ENCODE measurements at places on chromosomes 11 and 22. TPM values are rescaled to one million over a fixed set of nuclear protein-coding genes. Genes with fewer than 3 reads are reported as not detected.

- peak; percentile 54 for DNase-seq
Observed at GRCh38 chr11:82718307-82718706, 15.4 kb downstream of the FAM181B start.

- peak; percentile 74 for DNase-seq
Observed at GRCh38 chr11:67384851-67385366, 6.9 kb upstream of the RAD9A start.

GRCh38 chr11:96990914-96991313 lies 601.1 kb downstream of the JRKL start:
- DNase-seq, result no peak

GRCh38 chr11:955154-956063 lies 29.7 kb downstream of the AP2A2 start:
- no peak for DNase-seq

GRCh38 chr11:80214413-80214812 lies 773.6 kb upstream of the TENM4 start:
- no peak for DNase-seq

DNA sequence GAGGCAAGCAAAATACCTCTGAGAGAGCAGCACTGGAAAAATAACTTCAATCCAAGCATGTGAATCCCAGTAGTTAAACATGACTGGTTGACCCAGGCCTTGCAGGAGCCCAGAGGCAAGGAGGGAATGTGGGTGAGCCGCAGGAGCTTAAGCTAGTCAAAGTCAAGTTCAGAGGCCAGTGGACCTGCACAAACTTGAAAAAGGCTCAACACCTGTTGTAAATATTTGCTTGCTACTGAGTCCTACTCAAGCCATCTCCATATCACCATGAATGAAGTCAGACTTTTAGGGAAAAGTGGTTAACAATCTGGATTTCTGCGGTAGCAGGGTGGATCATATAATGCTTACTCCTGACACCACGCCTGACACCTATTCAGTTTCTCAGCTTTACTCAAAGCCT lies 4.8 kb upstream of the CAT start:
- no peak for DNase-seq

DNA sequence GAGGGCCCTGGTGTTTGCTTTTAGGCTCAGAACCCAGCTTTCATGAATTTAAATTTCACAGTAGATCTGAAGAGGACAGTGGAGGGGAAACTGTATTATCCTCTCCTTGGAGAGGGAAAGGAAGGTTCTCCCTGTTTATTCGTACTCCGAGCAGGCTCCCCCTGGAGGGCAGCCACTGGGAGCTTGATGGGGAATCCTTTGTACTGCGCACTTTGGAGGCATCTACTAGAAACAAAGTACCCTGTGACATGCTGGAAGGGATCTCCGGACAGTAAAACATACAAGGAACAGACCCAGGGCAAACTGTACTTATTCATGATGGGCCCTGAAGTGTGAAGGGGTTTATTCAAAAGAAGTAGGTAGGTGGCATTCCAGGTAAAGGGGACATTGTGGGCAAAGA lies 27.2 kb downstream of the NAV2 start:
- DNase-seq, result no peak

GRCh38 chr11:94650756-94651155 lies 83.6 kb downstream of the PIWIL4 start:
- no peak for DNase-seq

DNA sequence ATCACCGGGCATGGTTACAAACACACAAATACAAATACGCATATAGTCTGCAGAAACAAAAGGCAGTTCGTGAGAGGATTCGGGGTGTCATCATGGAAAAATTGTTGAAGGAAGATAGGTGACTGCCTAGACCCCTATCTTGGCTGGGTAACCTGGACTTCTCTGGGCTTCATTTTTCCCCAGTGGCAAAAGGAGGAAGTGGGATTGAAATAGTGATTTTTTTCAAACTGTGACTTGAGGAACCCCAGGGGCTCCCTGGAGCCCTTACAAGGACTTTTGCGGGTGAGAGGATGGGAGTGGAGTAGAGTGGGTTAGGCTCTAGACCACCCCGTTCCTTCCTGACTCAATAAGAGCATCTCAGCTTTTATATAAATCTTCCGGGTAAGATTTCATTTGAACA lies 1.0 kb upstream of the ELF5 start:
- DNase-seq, result no peak

- no peak for DNase-seq
Observed at GRCh38 chr11:67627441-67627811, 2.3 kb downstream of the NUDT8 start.

GRCh38 chr22:22042009-22042408 lies 59.4 kb upstream of the TOP3B start:
- no peak for DNase-seq

GRCh38 chr22:41038732-41039131 lies 53.7 kb upstream of the EP300 start:
- DNase-seq, result no peak

GRCh38 chr11:72245263-72245816 lies 1.4 kb upstream of the PHOX2A start:
- no peak for DNase-seq

- no peak for DNase-seq
Observed at GRCh38 chr22:44578110-44578457, 80.1 kb upstream of the RTL6 start.

DNA sequence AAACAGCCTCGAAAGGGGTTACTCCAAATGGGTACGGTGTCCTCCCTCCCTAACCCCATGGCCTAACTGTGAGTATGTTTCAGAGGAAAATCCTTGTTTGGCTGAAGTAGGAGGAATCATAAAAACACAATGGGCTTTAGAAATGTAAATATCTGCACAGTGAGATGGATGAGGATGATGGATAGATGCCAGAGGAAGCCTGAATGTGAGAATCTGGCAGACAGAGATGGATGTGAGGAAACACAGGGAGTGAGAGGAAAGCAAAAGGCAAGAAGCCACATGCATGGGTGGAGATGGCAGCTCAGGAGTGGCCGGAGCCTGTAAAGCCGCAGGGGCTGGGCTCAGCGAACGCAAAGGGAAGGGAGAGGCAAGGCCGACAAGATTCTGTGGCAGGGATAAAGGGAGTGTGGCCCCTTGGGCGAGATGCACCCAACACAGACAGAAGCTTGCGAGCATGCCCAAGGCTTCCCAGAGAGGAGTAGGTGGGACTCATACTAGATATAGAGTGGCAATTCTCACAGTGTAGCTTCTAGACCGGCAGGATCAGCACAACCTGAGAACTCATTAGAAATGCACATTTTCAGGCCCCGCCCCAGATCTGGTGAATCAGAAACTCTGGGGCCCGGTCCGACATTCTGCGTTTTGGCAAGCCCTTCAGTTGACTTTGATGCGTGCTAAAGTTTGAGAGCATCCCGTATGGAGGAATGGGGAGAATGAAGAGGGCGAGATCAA lies 237.3 kb upstream of the CADM1 start:
- no peak for DNase-seq

GRCh38 chr11:62456630-62457029 lies 37.8 kb downstream of the SCGB1A1 start:
- no peak for DNase-seq

- DNase-seq, result no peak
Observed at GRCh38 chr11:72512956-72513355, 78.6 kb upstream of the CLPB start.

GRCh38 chr11:68160100-68160695 lies 39.0 kb upstream of the CHKA start:
- no peak for DNase-seq

DNA sequence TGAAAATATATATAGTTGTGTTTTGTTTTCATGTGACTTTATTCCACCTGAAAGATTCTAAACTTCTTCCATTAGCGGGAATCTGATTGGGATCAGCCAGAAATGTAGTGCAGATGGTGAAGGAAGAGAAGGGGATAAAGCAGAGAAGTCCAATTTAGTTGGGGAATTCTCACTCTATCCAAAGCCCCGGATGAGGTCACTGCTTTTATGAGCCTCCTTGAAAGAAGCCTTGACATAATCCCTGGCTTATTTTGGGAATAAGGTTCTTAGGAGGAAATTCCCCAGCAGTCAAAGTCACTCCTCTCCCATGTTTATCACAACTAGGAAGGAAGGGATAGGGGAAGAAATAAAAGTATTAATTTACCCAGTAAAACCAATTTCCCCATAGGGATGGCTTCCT lies 41.1 kb downstream of the OSBP start:
- DNase-seq, result peak; percentile 42

- no peak for DNase-seq
Observed at GRCh38 chr11:209275-210121, 2.0 kb downstream of the RIC8A start.

GRCh38 chr11:126355926-126356897 lies 726 bp downstream of the ST3GAL4 start:
- peak; percentile 20 for DNase-seq

- peak; percentile 7 for DNase-seq
Observed at GRCh38 chr11:60345489-60345888, 18.4 kb downstream of the MS4A6E start.

DNA sequence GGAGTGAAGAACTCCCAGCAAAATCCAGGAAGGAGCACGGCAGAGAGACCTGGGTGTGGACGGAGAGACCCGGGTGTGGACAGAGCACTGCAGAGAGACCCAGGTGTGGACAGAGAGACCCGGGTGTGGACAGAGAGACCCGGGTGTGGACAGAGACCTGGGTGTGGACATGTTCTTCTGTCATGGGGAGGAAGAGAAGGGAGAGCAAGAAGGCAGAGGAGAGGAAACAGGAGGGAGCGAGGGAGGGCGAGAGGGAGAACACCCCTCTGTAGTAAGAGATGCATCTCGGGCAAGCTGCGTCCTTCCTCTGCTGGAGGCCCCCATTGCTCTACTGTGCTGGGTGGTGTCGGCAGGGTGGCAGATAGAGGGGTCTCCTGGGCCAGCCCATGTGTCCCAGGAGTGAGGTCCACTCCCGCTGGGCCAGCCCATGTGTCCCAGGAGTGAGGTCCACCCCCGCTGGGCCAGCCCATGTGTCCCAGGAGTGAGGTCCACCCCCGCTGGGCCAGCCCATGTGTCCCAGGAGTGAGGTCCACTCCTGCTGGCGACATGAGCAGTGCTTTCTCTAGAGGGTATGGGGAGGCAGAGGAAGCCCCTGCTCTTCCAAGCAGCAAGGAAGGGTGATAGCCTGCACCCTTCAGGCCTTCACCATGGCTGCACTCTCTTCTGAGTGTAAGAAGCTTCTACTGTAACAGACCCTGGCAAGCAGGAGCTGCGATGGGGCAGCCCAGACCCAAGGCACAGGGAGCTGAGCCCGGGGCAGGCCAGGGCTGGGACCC lies 934.2 kb downstream of the BRD1 start:
- DNase-seq, result no peak

GRCh38 chr11:69529001-69529400 lies 47.5 kb downstream of the LINC01488 start:
- DNase-seq, result no peak

GRCh38 chr22:24367841-24368240 lies 59.6 kb upstream of the ADORA2A start:
- no peak for DNase-seq

- no peak for DNase-seq
Observed at GRCh38 chr11:79925570-79925969, 484.7 kb upstream of the TENM4 start.

GRCh38 chr22:18114495-18114894 lies 3.9 kb downstream of the TUBA8 start:
- DNase-seq, result no peak

DNA sequence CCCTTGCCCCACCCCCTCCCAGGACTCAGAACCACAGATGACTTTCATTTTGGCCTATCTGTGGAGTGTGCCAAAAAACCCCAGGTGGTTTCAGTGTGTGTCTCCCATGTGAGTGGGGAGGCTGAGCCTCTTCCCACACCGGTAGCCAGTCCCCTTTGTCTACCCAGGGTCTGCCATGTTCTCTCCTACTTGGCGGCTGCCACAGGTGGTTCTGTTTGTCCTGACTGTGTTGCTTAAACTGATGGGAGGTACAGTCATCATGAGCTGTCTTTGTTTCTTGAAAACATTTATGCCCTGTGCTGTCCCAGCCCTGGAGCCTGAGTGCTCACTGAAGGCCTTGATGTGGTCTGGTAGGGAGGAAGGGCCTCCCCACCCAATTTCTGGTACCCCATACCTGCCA lies 39.7 kb upstream of the SUSD2 start:
- DNase-seq, result no peak

DNA sequence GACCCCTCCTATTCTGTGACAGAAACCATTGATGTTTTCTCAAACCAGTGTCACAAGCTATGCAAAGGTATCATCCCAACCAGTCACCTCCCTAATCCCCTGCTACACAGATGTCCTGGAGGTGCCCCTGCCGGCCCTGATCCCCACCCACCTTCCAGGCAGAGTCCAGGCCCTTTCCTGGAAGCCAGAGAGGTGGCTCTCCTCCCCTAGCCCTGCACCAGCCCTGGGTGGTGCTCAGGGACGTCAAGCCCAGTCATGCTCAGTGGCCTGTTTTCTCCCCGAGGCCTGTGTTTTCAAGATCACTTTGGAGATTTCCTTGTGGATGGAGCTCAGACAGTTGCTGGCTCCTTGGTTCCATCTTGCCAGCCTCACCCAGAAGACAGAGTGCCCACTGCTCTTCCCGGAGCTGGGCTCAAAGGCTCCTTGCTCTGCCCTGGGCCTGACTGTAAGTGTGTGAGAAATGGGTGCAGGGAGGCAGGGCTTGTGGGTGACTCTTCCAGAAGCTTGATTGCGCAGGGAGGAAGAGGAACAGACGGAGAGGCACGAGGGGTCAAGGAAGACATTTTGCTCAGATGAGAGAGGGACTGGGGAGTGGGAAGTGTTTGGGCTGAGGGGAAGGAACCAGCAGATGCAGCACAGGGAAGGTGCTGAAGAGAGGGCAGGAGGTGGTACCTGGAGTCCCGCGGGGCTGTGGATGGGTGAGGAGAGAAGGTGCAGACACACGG lies 11.3 kb downstream of the P2RY6 start:
- DNase-seq, result no peak

GRCh38 chr11:15418921-15419320 lies 304.2 kb downstream of the INSC start:
- no peak for DNase-seq

The CSRP3 gene
- not detected for total RNA-seq

The DRAP1 gene
- total RNA-seq, result 259 TPM

The OR6A2 gene
- not detected for total RNA-seq

The CTSF gene
- 1.6 TPM for total RNA-seq

The DENND6B gene
- total RNA-seq, result 1.2 TPM

The SERHL2 gene
- not detected for total RNA-seq

The LRRC74B gene
- total RNA-seq, result not detected

The SLCO2B1 gene
- 2.0 TPM for total RNA-seq

The VPREB1 gene
- total RNA-seq, result not detected

The ABCC8 gene
- total RNA-seq, result not detected

The MAP4K2 gene
- 40.5 TPM for total RNA-seq

The SLC22A9 gene
- total RNA-seq, result not detected

The HDAC10 gene
- 11.4 TPM for total RNA-seq

The SCT gene
- total RNA-seq, result not detected

The KRTAP5-2 gene
- total RNA-seq, result not detected

Measured in A172 (cell line).